ENCODE measurements at places on chromosomes 4 and X. TPM values are rescaled to one million over a fixed set of nuclear protein-coding genes. Genes with fewer than 3 reads are reported as not detected.

GRCh38 chr4:80150387-80151180 is 46.7 kb upstream of the PRDM8 start:
- no peak for DNase-seq

DNA sequence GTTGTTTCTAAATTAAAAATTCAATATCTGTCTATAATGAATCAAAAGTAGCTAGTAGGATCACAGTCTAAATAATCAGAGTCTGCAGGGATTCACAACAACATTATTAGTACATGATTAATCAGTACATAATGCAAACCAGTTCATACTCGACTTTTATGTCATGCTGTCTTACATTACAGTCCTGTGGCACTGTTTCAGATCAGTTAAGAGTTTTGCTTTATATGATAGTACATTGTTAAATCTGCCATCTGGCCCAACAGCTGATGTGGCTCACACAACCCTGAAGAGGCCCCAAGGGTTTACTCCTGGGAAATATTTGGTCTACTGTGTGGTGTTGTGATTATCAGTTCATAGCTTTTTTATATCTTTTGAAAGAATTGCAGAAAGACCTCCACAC is 247.1 kb upstream of the ETNPPL start:
- DNase-seq, result no peak

- DNase-seq, result no peak
Measured at GRCh38 chrX:108029928-108030711, 14.7 kb upstream of the VSIG1 start.

GRCh38 chr4:169259271-169259670 is 11.5 kb downstream of the SH3RF1 start:
- no peak for DNase-seq

DNA sequence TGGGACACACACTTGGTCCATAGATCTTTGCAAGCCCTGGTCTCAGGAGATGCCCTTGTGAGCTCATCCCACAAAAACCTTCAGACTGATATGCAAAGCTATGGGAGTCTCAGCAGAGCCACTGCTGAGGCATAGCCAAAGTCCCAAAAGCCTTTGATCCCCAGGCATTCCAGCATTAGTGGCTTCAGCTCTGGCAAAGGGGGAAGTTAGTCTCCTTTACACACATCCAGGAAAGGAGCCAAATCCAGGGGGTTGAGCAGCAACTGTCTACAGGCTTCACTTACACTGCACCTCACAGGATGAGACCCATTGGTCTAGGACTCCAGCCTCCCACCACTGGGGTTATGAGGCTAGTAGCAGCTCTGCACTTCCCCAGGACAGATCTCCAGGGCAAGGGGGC is 14.0 kb downstream of the PF4 start:
- no peak for DNase-seq

DNA sequence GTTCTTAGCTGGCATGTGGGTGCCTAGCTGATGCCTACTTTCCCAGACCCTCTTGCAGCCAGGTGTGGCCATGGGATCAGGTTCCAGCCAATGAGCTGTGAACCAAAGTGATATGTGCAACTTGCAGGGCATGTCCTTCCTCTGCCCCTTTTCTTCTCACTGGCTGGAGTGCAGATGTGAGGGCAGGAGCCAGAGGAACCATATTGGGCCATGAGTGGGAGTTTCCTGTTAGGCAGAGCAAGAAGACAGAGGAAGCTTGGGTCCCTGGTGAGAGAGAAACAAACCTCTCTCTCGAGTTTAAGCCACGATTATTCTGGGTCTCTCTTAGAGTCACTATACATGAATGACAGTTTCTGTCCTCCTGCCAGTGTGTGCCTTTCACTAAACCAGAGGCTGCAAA is 120.4 kb upstream of the STX18 start:
- DNase-seq, result no peak

DNA sequence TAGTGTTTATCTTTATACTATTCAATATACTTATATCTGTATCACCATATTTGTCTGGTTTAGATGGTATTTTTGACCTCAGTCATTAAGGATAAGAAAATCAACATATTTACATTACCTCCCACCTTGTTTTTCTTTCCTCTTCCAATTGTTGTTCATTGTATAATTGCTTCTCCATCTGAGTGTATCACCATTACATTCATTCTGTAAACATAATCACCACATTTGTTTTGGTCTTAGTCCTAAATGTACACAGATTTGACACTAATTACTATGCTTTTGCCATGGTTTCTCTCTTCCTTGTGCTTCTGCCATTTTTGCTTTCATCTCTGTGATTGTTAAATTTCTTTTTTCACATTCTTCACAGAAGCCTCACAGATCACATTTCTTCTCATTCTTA is 12.7 kb downstream of the ARMCX6 start:
- no peak for DNase-seq

DNA sequence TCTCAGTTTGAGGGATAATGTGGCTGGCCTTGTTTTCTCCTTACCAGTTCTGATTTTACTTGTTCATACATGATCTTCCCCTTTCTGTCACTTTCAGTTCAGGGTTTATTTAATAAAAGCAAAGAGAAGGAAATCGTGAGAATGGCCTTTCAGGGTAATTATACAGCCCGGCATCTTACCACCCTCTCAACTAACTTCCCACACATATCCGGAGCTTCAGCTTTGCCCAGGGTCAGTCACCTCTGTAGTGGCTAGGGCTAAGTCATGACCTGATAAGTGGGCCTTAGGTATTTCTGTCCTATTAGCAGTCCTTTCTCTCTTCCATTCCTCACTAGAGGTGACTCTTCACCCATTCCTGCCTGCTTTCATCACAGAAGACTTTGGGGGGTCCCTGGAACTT is 15.8 kb downstream of the TRPC5 start:
- DNase-seq, result no peak

GRCh38 chr4:185708348-185708747 is 103.6 kb downstream of the SORBS2 start:
- DNase-seq, result no peak

DNA sequence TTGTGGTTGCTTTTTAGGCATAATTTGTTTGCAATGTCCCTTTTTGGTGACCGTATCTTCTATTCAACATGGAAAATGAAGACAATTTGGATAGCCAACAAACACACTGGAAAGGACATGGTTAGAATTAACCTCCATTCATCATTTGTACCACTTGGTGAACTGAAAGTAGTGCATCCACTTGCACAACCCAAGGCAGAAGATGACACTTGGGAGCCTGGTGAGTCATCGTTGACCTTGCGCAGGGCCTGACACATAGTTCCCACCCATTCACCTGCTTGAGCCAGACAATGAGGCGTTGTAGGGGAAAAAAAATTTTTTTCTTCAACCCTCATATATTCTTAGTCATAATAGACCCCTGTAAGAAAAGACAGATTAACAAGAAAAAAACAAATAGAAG is 32.4 kb downstream of the EGF start:
- DNase-seq, result no peak

GRCh38 chr4:89303177-89303576 is 4.4 kb downstream of the GPRIN3 start:
- DNase-seq, result peak; percentile 48

DNA sequence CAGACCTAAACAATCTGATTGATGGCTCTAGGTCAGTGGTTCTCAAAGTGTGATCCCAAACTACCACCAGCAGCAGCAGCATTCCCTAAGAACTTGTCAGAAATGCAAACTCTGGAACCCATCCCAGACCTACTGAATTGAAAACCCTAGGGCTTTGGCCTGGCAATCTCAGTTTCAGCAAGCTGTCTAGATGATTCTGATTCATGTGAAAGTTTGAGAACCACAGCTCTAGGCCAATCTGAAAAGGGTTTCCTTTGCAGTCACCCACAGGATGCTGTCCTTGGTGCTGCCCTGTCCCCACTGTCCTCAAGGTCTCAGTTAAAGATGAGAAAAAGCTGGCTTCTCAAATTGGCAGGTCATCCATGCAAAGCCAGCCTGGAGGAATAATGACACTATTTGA is 34.8 kb downstream of the SMPX start:
- DNase-seq, result no peak

GRCh38 chrX:3450881-3451570 is 104.6 kb upstream of the MXRA5 start:
- DNase-seq, result no peak

DNA sequence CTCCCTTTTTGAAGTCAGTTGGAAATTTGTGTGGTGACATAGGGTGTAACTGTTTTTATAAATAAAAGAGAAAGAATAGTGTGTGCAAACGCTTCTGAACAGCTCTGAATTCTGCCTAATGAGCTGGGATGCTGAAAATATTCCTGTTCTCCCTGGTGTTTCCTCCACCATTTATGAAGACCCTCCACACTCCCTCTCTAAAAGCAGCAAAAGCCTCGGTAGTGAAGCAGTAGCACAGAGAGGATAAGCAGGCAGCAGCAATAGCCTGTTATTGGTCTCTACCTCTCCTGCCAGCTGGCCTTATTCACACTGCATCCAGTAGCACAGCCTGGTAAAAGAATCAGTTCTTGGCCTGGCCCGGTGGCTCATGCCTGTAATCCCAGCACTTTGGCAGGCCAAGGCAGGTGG is 406.1 kb downstream of the IQCM start:
- no peak for DNase-seq

DNA sequence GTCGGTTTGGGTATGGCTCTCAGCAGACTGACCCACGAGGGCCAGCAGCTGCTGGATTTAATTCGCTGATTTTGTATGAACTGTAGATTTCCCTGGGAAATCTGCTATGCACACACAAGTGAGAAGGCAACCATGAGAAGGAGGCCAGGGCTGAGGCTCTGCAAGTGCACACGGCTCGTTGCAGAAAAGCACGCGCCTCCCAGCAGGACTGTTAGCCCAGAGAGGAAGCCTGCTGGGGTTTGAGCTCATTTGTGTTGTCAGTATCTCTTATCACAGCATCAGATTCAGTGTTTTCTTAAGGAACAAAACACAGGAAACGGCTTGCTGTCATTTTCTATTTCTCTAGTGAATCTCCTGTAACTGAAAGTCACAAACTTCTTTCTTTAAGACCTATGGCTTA is 296.2 kb upstream of the FAT1 start:
- peak; percentile 29 for DNase-seq

GRCh38 chr4:168449719-168450452 is 30.4 kb downstream of the DDX60L start:
- DNase-seq, result peak; percentile 51

- DNase-seq, result peak; percentile 32
Measured at GRCh38 chr4:122450847-122451246, 5.7 kb downstream of the IL2 start.

GRCh38 chr4:40750461-40751258 is 905 bp downstream of the NSUN7 start:
- no peak for DNase-seq

DNA sequence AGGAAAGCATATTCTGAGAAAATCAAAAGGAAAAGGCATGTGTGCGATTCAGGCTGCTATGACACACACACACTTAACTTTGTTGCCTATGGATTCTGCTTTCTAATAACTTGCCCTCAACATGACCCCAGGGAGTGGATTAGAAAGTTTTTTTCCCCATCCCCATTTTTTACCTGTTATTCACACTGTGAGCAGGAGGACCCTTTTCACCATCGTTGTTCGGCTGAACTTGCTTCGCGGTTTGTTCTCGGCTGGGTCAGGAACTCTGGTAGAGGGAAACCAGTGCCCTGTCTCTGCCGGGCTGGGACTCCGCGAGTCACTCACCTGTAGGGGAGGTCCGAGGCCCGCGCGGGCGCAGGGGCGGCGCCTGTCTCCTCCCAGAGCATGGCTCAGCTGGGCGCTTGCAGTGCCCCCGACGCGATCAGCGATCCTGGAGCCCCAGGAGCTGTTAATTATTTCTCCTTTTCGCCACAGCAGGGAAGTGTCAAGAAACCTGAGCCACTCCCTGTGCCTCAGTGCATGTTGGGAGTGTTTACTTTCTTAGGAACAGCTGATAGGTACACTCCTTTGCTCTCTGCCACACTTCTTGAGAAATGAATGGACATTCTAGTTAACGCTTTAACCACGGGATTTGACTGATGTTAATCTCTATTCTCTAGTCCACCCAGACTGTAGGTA is at the start of gene RASSF6:
RASSF6 (minus strand) TSS at position 322 of the 678 bp plus-strand sequence. CDS start 8,641 bp downstream, outside the sequence.
- DNase-seq, result peak; percentile 89

DNA sequence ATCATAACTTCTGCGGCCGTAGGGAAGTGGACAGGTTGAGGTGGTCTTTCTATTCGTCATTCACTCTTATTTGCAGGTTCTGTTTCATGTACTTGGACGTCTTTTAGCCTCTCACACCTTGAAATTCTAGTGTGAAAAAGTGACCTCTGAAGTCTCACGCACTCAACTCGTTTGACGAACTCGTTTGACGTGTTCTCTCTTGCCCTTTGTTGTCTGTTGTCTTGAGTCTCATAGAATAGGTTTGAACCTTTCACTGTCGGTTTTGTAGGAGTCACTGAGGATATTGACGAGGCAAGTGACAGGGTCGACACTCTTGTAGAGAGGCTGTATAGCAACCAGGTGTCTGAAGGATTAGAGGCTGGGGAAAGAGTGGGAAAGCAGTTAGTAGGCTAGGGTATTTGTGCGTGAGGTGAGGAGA is 1.1 kb upstream of the PGRMC2 start:
- DNase-seq, result no peak

DNA sequence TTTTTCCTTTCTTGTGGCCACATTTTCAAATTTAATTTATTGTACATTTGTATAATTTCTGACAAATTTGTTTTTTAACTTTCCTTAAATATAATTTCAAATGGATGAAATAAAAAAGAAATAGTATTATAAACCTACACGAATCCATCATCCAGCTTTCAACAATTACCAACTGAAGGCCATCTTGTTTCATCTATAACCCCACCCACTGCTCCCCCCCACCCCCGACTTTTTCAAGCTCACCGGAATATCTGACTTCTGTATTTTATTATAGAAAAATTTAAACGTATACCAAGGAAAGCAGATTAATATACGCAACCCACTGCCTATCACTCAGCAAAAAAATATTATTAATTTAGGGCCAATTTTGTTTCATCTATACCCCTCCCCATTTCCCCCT is 1.1 kb downstream of the MORF4L2 start:
- no peak for DNase-seq

DNA sequence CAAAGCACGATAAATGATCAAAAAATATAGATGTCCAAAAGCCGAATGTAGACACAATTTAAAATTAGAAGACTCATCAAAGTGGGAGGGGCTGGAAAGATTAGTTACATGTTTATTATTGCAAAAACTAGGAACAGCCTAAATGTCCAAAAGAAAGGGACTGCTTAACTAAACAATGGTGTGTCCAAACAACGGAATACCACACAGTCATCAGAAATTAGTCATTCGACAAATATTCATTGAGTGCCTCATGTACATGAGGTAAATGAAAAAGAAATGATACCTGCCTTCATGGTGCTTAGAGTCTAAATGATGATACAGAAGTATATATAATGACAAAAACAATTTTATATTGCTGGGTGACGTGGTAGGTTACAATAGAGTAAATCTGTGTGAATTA is 139.7 kb downstream of the MAML3 start:
- DNase-seq, result no peak

The WAS gene
- not detected for total RNA-seq

The PKD2 gene
- total RNA-seq, result 38.8 TPM

The NKX3-2 gene
- 1.0 TPM for total RNA-seq

The MAGEA2B gene
- total RNA-seq, result not detected

The ARHGAP4 gene
- total RNA-seq, result 8.1 TPM

The TRIM75 gene
- total RNA-seq, result not detected

The NUDT11 gene
- total RNA-seq, result 10.9 TPM
